ENCODE measurements at places on chromosomes 12 and 14.

GRCh38 chr12:650983-651382 is 12.3 kb downstream of the NINJ2 start:
- no peak for DNase-seq

DNA sequence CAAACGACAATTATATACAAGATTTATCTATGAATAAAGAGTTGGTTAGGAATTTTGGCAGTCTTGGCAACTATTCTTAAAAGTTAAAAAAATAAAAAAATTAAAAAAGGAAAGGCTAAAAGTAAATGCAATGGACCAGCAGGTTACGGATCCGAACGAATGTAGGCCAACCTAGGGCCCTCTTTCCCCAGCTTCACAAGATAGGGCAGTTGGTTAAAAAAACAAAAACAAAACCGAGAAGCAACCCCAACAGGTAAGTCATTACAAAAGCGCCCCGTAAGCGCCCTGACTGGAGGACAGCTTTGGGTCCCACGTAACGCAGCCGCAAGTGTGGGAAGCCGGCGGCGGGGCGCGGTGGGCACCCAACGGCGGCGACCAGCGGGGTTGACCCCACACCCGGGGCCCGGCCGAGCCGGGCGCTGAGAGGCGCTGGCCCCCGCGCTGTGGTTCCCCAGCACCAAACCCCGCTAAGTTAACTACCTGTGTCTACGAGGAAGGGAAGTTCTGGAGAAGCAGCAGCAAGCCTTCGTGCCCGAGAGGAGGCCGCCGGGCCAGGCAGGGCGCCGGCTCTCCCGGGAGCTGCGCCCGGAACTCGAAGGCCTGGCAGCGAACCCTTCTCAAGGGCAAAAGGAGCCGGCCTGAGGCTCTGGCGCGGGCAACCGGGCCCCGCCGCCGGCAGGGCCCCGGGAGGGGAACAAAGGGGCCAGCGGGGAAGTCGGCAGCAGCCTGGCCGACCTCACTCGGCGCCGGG is 882 bp downstream of the HECTD1 start:
- no peak for DNase-seq

DNA sequence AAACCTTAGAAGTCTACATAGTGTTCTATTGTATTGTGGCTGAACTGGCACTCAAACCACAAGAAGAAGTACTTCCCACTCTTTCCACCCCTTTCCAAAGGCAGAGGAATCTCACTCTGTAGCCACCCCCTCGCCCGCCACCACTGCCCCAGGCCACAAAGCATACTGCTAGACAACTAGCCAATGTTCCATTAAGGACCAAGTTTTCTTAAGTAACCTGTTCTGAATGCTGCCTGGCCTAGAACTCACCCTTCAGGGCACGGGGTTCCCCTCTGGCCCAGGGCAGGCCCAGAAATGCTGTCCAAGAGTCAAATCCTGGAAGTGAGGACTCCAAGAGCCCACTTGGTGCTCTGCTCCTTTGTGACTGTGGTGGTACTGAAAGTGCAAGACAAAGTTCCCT is 15.7 kb upstream of the PTPRO start:
- DNase-seq: no peak

DNA sequence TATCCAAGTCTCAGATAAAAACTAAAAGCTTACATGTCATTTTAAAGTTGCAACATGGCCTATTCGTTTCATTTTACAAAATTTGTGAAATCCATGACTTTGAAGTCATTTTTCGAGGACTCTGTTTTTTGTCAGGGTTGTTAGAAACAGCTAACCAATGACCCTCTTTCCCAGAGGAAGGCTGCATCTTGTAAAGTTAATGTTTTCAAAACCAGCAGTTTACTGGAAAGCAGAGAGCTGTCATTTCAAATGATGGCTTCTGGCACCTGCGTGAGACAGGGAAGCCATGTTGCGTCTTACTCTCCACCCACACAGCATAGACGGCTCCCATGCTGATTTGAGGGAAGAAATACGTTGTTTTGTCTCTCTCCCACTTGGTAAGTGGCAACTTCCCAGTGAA is 50.1 kb upstream of the RTRAF start:
- DNase-seq: no peak

- DNase-seq: no peak
Observed at GRCh38 chr14:22226381-22226780, 362.6 kb downstream of the DAD1 start.

DNA sequence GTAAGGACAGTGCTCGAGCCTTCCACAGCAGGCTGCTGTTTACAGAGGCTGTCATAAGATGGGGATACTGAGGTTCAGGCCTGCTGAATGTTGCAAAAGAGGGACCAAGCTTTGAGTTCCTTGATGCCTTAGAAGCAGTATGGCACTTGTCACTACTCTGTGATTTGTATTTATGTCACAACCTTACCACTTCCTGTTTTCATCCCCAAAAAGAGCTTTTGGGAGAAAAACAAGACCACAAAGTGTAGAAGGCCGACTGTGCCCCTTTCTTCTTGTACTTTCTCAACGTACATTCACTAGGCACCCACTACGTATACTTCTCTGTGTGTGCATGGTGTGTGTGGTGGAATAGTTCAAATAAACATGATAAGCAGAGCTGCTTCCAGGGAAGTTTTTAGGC is 90.1 kb downstream of the DRAM1 start:
- DNase-seq: no peak

GRCh38 chr14:59275668-59276067 is 87.2 kb downstream of the DAAM1 start:
- DNase-seq: no peak

DNA sequence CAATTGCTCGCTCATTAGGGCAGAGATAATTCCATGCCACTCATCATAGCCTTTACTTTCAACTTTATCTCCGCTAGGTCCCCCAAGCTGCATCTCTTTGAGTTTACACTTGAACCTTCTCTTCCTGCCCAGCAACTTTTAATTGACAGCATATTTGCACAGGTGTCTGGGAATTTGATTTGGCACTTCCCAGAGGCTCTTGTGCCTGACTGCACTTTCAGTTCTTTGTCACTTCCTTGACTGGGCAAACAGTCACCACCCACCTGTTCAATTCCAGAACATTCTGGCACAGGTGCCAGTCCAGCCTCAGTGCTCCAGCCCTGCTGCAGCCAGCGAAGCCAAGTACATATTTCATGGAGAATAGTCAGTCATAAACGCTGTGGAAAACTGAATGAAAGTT is 110.1 kb upstream of the LRIG3 start:
- DNase-seq: no peak

GRCh38 chr12:47236109-47236714 is 156.5 kb upstream of the AMIGO2 start:
- no peak for DNase-seq

GRCh38 chr14:40697231-40697630 is 909.4 kb upstream of the LRFN5 start:
- no peak for DNase-seq

DNA sequence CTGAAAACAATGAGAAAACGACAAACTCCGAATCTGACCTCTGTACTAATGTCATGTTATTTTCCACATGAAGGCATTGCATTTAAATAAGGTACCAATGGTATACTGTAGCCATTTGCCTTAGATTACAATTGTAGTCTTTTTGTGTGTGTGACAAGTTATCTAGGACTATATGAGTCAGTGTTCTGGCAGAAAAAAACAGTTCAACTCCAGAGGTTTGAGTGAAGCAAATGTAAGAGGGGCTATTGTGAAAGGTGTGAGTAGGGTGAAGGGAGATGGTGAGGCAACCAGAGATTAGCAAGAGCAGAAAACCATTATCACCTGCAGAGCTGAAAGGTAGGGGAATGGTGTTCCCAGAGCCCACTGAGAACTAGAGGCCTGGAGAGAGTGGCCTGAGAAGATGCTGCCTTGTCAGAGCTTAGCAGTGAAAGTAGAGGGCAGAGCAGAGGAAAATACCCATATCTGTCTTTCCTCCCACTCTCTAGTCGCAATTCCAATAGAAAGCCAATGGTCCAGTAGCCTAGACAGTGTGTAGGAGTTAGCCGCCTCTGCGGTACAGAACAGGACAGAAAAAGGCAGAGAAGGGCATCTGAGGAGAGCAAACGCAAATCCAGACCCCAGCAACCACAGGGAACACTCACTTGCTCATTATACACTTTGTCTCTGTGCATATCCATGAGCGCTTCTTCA is 112.2 kb downstream of the DYRK2 start:
- no peak for DNase-seq

DNA sequence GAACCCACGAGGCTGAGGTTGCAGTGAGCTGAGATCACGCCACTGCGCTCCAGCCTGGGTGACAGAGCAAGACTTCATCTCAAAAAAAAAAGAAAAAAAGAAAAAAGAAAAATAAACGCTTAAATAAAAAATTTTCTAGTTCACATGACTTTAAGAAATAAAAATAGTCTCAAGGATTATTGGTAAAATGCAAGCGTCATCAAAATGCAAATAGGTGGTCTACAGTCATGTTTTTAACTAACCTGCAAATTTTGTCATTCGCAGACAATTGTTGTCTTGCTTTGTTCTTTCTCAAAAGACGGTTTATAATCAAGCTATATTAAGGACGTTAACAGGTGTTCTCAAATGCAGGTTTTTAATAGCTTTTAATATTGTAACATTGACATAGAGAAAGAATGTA is 22.4 kb downstream of the TXNRD1 start:
- no peak for DNase-seq

DNA sequence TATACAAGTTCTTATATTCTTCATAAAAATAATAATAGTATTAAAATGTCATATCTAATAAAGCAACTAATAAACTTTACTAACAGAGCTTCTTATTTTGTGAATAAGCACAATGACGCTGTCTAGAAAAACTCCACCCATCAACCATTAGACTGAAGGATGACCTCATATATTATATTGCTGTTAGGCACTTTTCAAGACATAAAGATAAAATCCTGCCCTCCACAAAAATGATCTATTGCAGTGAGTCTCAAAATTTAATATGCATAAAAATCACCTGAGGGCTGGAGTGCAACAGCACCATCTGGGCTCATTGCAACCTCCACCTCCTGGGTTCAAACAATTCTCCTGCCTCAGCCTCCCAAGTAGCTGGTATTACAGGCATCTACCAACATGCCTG is 20.1 kb downstream of the TM7SF3 start:
- DNase-seq: no peak

- DNase-seq: no peak
Observed at GRCh38 chr14:72928872-72929271, 2.6 kb downstream of the DCAF4 start.

- no peak for DNase-seq
Observed at GRCh38 chr12:76470028-76470939, 89.3 kb downstream of the OSBPL8 start.

DNA sequence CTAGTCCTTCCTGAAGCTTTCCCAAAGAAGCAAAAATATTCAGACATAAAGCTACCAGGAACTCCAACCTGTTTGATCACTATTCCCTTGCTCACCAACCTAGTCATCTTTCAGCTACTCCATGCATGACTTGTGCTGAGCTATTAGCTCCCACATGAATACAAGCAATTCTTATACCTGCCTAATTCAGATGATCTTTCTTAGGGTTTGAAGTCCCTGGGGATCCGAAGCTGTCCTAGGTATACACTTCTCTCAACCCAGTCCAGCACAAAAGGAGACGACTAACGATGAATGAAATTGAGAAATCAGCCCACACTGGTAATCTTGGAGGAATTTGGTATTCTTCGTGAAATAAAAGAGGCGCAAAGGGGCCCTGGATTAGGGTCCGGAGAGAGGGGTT is 631 bp upstream of the PTGR2 start:
- no peak for DNase-seq

DNA sequence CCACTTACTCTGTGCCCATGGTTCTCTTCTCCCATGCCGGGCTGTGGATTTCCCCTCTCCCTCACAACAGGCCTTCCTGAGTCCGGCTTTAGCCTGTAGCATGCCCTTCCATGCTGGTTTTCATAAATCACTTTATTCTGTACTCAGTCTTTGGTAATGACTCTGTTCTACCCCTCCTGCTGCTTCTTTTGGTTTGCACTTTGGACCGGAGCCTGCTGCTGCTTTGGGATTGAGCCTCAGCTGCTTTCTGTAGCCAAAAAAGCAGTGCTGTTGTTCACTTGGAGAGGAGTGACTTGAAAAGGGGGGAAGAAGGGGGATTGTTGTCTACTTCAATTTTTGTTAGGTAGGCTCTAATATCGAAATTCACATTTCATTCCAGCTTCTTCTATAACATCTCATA is 8.5 kb upstream of the SLC6A13 start:
- no peak for DNase-seq

GRCh38 chr12:47990351-47991105 is 13.7 kb downstream of the COL2A1 start:
- DNase-seq: no peak

DNA sequence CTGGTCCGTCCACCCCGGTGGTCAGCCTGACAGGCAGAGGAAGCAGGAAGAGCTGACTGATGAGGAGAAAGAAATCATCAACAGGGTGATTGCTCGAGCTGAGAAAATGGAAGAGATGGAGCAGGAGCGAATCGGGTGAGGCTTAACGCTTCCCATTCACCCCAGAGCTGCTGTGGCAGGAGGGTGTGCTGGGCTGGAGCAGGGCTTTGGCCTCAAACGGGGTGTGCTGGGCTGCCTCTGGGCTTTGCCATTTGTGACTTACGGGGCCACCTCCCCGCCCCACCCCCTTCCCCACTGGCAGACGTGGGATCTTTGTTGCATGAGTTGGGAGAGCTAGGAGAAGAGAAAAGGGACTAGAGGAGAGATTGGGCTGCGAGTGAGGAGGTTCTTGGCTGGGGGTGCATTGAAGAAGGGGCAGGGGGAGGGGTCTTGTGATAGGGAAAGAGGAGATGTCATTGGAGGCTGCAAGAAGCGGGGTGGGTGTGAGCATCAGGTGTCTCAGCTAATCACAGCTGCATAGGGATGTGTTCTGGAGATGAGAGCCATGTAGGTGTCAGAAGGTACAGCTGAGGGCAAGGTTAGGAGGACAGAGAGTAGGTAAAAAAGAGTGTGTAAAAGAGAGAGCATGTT is 56.3 kb downstream of the RPH3A start:
- no peak for DNase-seq

DNA sequence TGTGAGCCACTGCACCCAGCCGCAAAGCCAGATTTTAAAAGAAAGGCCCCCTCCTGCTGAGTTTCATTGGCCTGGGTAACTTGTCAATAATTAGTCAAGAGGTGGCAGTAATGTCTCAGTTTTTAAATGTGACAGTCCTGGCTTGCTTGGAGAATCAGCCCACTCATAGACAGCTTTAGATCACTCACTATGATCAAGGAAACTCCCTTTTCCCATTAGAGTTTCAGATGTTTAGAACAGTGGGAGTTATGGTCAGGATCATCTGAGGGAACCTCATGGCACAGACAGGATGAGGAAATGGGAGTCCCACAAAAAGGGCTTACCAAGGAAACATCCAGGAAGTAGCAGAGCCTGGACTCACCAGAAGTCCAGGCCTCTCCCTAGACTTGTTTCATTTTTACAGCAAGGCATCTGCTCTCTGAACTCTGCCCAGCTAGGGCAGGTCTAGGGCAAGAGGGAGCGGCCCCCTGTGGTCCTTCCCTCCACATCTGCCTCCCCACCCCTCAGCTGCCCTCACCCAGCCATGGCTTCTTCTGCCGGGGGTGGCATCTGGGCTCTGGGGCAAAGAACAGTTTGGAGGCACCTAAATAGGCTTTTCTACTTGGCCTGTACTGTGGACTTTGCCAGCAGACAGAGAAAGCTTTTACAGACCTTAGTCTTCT is 11.2 kb downstream of the BCL2L14 start:
- no peak for DNase-seq

Measured in esophagus squamous epithelium (tissue), 5 donors.